ENCODE measurements at places on chromosomes 12 and 14. TPM values are rescaled to one million over a fixed set of nuclear protein-coding genes. Genes with fewer than 3 reads are reported as not detected.

MYH6 gene
- total RNA-seq = not detected

MYO1H gene
- total RNA-seq = not detected

DPF3 gene
- total RNA-seq = 24.6 TPM

OR4M1 gene
- not detected for total RNA-seq

KLRF2 gene
- not detected for total RNA-seq

MRPS35 gene
- total RNA-seq = 46.7 TPM
